ENCODE measurements at places on chromosomes 2 and 18. TPM values are rescaled to one million over a fixed set of nuclear protein-coding genes. Genes with fewer than 3 reads are reported as not detected.

The CHRND gene
- not detected for total RNA-seq

The VWC2L gene
- total RNA-seq: not detected

The CDCA7 gene
- total RNA-seq: 34.3 TPM

The TCF23 gene
- total RNA-seq: not detected

All from activated CD8-positive, alpha-beta memory T cell treated with anti-CD3 and anti-CD28 coated beads for 36 hours (primary cell).